8988T (cell line): ENCODE measurements at places on chromosomes 7 and 10.

DNA sequence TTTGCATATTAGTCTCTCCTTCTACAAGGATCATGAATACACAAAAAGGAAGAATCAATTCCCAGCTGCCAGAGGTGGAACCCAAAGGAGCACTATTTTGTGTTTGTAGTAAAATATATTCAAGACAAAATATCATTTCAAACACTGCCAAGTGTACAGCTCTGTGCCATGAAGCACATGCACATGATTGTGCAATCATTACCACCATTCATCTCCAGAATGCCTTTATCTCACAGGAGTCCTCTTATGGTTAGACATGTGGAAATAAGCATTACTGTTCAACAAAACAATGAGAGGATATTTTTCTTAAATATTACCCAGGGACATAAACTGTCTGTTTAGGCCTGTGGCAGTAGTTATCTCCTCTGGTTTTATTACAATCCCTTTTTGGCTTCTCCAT lies 151.4 kb upstream of the PPP1R3A start:
- DNase-seq, result no peak

- DNase-seq, result no peak
Observed at GRCh38 chr7:28151965-28152364, 28.6 kb downstream of the JAZF1 start.

DNA sequence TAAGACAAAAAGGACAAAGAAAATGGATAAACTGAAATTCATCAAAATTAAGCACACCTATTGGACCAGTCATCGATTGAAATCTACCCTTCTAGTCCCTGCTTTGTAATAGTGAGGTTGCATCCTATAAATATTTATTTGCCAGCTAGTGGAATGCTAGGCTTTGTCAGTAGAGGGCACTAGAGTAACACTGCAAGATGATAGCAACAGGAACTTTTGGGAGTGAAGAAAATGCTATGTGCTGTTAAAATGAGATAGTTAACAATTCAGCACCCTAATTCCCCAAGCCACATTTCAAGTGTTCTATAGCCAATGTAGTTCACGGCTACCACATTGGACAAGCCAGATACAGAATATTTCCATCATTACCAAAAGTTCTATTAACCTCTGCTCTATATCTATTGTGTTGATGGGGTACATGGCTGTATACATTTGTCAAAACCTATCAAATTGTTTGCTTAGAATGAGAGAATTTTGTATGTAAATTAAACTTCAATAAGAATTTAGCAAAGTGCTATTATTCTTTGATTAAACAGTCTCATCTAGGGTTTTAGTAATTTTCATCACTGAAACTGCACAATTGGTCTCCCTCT lies 69.8 kb downstream of the LSMEM1 start:
- no peak for DNase-seq

DNA sequence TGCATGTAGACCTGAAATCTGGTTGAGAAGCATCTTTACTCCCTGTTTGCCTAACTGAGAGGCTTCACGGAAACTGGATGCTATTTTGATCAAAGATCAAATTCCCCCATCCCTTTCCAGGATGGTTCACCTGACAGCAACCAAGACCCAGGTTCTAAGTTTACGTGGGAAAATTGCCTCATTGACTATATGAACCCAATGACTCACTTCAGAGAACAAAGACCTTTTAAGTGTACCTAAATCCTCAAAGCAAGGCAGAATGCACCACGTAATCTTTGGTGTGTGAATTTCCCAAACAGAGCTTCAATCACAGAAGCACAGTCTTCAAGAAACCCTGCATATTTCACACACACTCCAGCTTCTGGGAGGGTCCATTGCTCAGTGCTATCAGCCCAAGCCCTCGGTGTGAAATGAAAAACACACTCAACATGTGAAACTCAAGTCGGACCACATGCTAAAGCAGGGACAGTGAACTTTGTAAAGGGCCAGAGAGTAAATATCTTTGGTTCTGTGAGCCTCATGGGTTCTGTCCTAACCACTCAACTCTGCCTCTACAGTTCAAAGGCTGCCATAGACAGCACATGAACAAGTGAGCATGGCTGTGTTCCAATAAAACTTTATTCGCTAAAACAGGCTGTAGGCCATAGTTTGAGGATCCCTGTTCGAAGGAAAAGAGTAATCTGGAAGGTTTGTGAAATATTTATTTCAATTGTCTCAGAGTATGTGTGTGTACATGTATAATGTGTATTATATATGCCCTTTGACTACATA lies 275.6 kb upstream of the FOXK1 start:
- DNase-seq, result no peak

- no peak for DNase-seq
Observed at GRCh38 chr10:130862626-130863025, 448.9 kb downstream of the TCERG1L start.

GRCh38 chr7:115747174-115747573 lies 283.4 kb downstream of the TFEC start:
- DNase-seq, result no peak

GRCh38 chr7:1241603-1242255 lies 9.1 kb downstream of the UNCX start:
- DNase-seq, result no peak

DNA sequence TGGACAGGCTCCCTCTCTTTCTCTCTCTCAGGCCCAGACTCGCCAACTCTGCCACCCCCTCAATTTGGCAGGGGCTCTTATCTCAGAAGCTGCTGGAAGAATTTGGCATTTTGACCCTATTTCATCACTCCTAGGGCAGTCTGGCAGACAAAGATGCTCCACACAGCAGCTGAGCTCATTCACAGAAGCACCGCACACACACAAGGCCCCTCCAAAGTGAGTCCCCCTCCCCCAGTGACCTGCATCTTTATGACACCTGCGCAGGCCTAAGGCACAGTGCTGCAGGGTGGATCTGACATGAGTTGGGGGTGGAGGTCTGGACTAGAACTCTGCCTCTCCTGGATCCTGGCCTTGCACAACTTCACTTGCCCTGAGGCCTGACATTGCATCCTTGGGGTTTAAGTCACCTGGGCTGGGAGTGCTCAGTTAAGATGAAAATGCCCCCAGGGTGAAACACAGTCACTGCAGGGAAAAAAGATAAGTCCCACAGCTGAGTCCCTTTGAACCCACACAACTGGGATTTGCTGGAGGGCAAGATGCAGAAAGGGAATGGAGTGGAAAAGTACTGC lies 41.1 kb upstream of the DUSP5 start:
- DNase-seq, result no peak

GRCh38 chr10:104339469-104340110 lies 1.3 kb upstream of the ITPRIP start:
- no peak for DNase-seq

GRCh38 chr7:157462840-157463239 lies 126.0 kb downstream of the DNAJB6 start:
- no peak for DNase-seq

DNA sequence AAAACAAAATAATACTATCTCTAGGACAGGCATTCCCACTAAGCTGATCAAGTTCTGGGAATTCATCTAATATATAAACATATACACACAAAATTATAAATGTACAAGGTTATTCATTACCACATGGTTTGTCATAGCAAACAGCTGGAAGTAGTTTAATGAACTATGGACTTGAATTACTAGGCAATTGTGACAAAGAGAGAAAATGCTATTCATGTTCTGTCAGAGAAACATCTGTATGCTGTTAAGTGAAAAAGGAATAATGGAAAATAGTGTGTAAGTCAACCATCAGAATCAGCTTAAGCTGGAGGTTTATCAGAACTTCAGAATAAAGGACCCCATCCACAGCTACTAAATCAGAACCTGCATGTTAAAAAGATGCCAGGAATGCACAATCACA lies 2.8 kb downstream of the ZNF248 start:
- DNase-seq, result no peak

DNA sequence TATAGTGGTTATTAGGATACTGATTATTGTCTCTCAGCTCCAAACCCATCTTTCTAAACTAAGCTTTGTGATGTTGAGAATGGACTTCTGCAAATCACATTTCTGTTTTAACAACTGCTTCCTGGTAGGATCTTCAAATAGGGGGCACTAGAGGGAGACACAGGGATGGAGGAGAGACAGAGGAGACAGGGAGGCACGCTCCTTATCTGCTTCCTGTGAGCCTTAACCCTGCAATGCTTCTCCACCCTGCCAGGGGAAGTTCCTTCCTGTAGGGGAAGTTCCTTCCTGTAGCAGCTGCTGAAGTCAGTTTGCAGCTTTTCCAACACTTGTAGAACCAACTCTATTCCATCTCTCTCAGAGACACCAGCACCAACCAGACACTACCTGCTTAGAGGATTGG lies 847.2 kb downstream of the CCSER2 start:
- DNase-seq, result no peak

DNA sequence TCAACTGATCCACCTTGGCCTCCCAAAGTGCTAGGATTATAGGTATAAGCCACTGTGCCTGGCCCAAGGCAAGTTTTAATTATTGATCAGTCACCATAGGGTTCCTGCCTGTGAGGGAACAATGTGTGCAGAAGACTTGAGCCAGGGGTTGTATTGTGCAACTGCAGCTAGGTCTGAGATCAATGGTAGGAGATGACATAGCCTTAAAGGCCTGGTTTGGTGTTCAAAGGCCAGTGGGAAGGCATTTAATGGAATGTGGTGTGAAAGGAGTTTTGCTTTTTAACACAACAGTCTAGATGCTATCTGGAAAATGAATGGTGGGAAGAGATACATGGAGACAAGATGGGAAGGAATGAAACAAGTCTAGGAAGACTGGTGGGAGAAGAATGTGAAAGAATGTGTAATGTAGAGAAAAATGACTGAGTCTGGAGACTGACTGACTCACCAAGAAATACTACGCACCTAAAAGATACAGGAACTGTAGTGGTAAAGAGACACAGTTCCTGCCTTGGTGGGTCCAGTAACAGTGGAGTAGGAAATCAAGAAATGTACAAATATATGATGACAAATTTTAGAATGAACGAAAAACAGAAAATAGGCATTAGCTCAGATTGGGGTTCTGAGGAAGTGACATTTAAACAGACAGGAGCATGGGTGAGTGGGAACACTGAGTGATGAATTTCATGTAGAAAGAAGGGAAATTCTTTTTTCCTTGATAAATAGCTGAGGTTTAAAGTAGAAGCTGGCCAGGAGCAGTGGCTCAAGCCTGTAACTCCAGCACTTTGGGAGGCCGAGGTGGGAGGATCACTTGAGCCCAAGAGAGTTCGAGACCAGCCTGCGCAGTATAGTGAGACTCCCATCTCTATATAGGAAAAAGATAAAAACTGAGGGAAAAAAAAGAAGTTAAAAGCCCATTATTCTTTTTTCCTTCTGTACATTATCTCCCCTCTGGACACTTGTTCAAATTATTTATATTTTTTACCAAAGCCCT lies 9.4 kb downstream of the HNRNPF start:
- DNase-seq, result no peak

DNA sequence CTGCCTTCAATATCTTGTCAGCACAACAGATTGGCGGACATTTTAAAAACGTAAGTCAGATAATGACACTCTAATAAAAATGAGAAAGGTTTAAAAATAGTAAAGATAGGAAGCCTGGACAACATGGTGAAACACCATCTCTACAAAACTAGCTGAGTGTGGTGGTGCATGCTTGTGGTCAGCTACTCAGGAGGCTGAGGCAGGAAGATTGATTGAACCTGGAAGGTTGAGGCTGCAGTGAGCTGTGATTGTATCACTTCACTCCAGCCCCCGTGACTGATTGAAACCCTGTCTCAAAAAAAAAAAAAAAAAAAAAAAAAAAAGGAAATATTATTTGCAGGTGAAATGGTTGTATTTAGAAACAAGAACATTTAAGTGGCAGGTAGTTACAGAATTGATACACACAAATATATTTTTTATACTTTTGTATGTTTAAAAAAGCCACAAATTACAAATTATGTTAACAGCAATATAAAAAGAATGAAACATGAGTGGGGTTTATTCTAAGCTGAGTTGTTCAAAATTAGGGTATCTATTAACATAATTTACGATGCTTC lies 141.9 kb downstream of the ADK start:
- DNase-seq, result no peak

GRCh38 chr10:7274293-7274692 lies 136.5 kb downstream of the SFMBT2 start:
- no peak for DNase-seq

DNA sequence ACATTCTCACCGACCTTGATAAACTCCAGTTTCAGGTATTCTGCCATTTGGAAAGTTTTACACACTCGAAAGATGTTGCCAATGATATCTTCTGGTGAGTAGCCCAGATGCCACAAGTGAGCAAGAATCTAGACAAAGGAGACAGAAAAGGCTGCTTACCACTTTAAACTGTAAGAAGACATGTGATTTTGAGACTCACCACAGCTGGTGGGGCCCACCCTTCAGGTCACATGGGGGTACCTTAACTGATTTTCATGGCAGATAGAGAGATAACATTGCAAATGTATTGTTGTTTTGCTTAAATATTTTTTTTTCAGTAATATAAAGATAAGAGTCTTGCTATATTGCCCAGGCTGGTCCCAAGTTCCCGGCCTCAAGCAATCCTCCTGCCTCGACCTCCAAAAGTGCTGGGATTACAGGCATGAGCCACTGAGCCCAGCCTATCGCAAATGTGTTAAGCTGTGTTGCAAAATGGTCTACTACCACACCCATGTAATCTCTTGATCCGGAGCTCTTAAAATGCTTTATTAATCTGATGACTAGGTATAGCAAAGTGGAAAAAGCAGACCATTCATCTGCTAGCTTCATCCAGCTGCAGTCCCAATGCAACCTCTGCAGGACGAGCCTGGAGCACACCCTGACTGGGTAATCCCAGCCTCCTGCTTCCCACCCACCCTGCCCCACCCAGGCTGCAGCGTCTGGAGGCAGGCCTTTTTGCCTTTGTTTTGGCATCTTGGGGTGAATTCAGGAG lies 18.5 kb downstream of the RFC2 start:
- no peak for DNase-seq

- DNase-seq, result no peak
Observed at GRCh38 chr10:7243873-7244272, 167.0 kb downstream of the SFMBT2 start.

GRCh38 chr10:24569330-24569796 lies 154.3 kb downstream of the ARHGAP21 start:
- DNase-seq, result no peak

GRCh38 chr10:117796130-117796745 lies 250.5 kb downstream of the RAB11FIP2 start:
- no peak for DNase-seq

- no peak for DNase-seq
Observed at GRCh38 chr10:78042058-78042751, 8.5 kb downstream of the RPS24 start.

- no peak for DNase-seq
Observed at GRCh38 chr7:111760043-111760442, 197.8 kb upstream of the IMMP2L start.

GRCh38 chr7:104629408-104629807 lies 301.0 kb downstream of the LHFPL3 start:
- no peak for DNase-seq

DNA sequence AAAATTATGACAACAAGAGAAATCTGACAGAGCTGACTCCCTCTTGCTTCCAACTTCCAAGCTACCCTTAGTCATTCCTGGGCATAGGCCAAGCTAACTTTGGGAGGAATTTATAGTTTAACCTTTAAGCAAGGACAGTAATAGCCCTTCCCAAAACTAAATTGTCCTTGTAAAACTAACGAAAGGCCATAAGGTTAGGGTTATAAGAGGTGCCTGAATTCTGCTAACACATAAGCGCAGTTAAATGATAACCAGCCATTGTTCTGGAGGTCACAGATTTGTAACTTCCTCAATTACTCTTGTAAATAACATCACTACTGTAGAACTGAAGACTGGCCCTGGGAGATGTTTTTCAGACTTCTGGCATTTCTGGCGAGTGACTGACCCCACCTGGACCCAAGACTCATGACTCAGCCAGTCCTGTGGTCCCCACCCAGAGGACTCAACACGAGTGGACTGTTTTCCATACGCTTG lies 481.2 kb downstream of the KCNMA1 start:
- DNase-seq, result no peak
